ENCODE measurements at places on chromosomes 2 and 18. TPM values are rescaled to one million over a fixed set of nuclear protein-coding genes. Genes with fewer than 3 reads are reported as not detected.

DNA sequence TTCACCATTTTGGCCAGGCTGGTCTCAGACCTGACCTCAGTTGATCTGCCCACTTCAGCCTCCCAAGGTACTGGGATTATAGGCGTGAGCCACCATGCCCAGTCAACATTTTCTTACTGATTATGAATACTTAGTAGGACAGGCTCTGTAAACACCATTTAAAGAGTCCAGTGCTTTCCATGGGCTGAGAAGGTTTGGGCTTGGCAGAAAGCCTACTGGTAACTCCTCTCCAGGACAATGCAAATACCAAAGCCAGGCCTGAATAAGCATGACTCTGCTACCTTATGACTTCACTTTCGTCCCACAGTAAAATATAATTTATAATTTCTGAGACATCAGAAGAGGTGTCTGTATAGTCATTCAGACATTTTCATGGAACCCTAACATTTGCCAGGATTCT lies 60.2 kb upstream of the FAM117B start:
- no peaks in the 10 kb centered on the region for H3K4me1 ChIP-seq
- H3K36me3 ChIP-seq = no peaks in the 10 kb centered on the region
- no peak overlapping the region for H3K27ac ChIP-seq

SRD5A2 gene
- total RNA-seq = not detected

- no peak overlapping the region for H3K4me3 ChIP-seq
- peaks cover 3% of the 10 kb centered on the region for H3K27me3 ChIP-seq
- no peaks in the 10 kb centered on the region for H3K4me1 ChIP-seq
- no peak overlapping the region for H3K27ac ChIP-seq
These were observed 149.3 kb upstream of the AQP4 start for GRCh38 chr18:27014841-27015240.

DNA sequence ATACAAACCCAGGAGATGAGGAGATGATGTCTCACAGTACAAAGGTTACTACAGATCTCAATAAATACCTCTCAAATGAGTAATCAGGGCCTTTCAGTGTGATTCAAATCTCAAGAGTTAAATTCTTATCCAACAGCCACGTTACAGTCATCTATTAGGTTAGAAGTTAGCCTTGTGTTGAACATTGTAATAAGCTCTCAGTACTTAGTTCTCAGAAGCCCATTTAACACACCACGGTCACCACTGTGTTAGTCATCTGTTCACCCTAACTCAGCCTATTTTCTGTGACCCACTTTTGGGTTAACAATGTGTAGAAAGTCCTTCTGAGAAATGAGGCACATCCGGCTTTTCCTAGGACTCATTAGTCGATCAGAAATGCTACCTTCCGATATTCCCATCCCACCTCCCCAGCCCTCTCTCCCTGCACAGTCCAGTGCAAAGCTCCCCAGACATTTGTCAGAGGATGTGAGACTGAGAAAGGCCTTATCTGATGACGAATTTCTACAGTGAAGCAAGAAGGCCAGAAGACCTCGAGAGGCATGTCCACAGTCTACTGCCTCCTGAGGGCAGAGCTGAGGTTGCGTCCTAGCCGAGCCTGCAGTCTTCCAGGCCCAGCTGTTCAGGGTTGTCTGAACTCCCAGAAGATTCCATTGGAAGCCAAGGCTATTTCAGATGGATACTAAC lies 92.6 kb downstream of the ACTR2 start:
- H3K4me1 ChIP-seq = peaks cover 12% of the 10 kb centered on the region
- no peaks in the 10 kb centered on the region for H3K27me3 ChIP-seq
- no peak overlapping the region for H3K4me3 ChIP-seq
- DNase-seq = no peak

DNA sequence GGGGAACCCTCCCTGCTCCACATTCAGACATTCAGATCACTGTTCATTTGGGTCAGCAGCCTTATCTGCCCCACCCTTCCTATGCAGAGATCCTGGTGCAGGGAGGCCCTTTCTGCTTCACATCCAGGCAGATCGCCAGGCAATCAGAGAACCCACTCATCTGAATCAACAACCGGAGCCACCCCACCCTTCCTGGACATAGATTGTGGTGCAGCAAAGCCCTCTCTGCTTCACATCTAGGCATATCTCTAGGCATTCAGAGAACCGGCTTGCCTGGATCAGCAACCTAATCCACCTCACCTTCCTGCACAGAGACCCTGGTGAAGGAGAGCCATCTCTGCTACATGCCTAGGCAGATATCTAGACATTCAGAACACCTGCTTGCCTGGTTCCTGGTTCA lies 184.5 kb upstream of the CNTNAP5 start:
- no peak overlapping the region for H3K27ac ChIP-seq
- no peaks in the 10 kb centered on the region for H3K36me3 ChIP-seq
- no peak for DNase-seq

DNA sequence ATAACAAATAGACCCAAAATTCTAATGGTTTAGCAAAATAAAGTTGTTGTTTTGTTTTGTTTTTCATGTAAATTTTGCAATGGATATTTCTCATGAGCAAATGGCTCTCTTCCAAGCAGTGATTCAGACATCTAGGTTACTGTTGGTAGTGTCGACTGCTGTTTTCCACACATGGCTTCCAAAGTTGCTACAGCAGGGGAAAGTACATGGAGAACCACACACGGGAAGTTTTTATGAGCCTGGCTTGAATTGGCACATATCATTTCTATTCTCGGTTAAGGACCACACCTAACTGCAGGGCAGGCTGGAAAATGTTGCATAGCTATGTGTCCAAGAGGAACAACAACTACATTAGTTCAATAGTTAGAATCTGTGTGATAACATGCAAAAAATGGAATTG lies 262.1 kb downstream of the GALNT13 start:
- H3K27ac ChIP-seq = no peak overlapping the region
- no peak overlapping the region for H3K4me3 ChIP-seq
- no peak for DNase-seq
- H3K4me1 ChIP-seq = no peaks in the 10 kb centered on the region
- no peaks in the 10 kb centered on the region for H3K27me3 ChIP-seq
- H3K36me3 ChIP-seq = no peaks in the 10 kb centered on the region

GRCh38 chr2:73202156-73203054 lies at the start of gene NOTO:
NOTO (plus strand) TSS chr2:73202574; CDS start chr2:73202667, 93 bp downstream.
- DNase-seq = no peak
- H3K27ac ChIP-seq = no peak within 1 kb of the TSS
- H3K36me3 ChIP-seq = no peaks in the 10 kb centered on the region
- H3K4me1 ChIP-seq = peaks cover 8% of the 10 kb centered on the region

DNA sequence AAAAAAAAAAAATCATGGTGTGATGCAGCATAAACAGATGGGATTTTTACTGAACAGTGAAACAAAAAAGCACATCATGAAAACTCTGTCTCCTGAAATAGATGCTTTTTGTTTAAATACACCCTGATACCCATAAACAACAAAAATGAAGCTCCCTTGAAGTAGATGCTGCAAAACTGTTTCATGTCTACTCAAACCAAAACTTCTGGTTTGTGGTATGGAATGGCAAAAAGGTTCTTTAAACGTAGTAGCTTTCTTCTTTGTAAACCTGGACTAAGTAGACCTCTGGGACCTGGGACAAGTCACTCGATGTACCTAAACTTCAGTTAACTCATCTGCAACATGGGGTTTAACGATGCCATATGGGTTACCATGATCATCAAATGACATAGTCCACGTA lies 64.4 kb upstream of the RAPH1 start:
- H3K27ac ChIP-seq = no peak overlapping the region
- H3K27me3 ChIP-seq = no peaks in the 10 kb centered on the region
- H3K36me3 ChIP-seq = no peaks in the 10 kb centered on the region
- no peak overlapping the region for H3K4me3 ChIP-seq

DNA sequence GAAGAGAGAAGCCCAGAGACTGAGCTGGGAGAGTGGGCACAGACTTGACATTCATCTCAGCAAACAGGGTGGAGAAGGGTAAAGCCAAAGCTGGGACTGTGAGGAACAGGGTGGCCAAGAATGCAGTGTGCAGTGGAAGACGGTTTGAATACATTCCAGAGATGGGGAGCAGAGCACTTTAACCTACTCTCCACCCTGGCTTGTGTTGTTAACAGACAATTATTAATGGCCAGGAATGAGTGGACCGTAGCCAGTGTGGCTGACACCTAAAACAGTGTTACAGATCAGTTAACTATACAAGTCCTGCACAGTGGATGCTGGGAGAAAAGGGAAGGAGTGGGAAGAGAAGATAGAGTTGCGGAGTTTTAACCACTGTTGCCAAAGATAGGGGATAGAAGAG lies 7.4 kb upstream of the NAB1 start:
- peak overlapping the region; percentile 2 for H3K27ac ChIP-seq
- H3K4me3 ChIP-seq = no peak overlapping the region
- no peaks in the 10 kb centered on the region for H3K27me3 ChIP-seq

EFR3B gene
- 1.0 TPM for total RNA-seq

- no peak overlapping the region for H3K4me3 ChIP-seq
- no peak overlapping the region for H3K27ac ChIP-seq
- no peaks in the 10 kb centered on the region for H3K36me3 ChIP-seq
- H3K27me3 ChIP-seq = no peaks in the 10 kb centered on the region
- no peak for DNase-seq
- no peaks in the 10 kb centered on the region for H3K4me1 ChIP-seq
These were observed 352.6 kb upstream of the MYT1L start for GRCh38 chr2:2683606-2684224.

GRCh38 chr2:130827502-130828251 lies 9.0 kb upstream of the ARHGEF4 start:
- peaks cover 8% of the 10 kb centered on the region for H3K27me3 ChIP-seq
- peaks cover 4% of the 10 kb centered on the region for H3K4me1 ChIP-seq
- no peak for DNase-seq
- no peak overlapping the region for H3K4me3 ChIP-seq
- H3K36me3 ChIP-seq = no peaks in the 10 kb centered on the region

GRCh38 chr18:12515550-12515949 lies 107.8 kb downstream of the PRELID3A start:
- H3K4me3 ChIP-seq = no peak overlapping the region
- peaks cover 27% of the 10 kb centered on the region for H3K4me1 ChIP-seq
- H3K27ac ChIP-seq = peak overlapping the region; percentile 25
- peaks cover 10% of the 10 kb centered on the region for H3K36me3 ChIP-seq
